Activated CD8-positive, alpha-beta memory T cell treated with anti-CD3 and anti-CD28 coated beads for 1 hour (primary cell): ENCODE measurements at places on chromosomes 5 and 9.

- no peak for DNase-seq
These were observed 627.9 kb upstream of the RORB start for GRCh38 chr9:73869264-73869663.

GRCh38 chr9:123349691-123350480 lies 6.1 kb upstream of the CRB2 start:
- DNase-seq: peak; percentile 34

GRCh38 chr5:20369518-20369885 lies 381.5 kb upstream of the CDH18 start:
- DNase-seq: no peak

- no peak for DNase-seq
These were observed 152.8 kb downstream of the OLFM1 start for GRCh38 chr9:135240222-135240621.

- no peak for DNase-seq
These were observed 2.5 kb upstream of the RECK start for GRCh38 chr9:36034234-36034633.

DNA sequence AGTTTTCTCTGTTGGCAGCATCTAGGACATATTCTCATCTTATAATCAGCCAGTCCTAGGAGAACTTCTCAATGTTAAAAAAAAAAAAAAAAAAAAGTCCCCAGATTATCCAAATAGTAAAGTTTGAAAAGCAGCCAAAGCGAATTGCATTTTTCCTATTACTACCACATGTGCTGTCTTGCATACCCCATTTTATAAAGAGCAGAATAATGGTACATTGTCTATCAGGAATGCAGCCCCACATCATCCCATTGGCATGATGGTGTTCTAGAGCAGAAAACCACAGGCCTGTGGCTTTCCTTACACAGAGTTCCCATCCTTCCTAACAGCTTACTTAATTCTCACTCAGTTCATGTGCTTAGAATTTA lies 381.6 kb downstream of the TMEM38B start:
- no peak for DNase-seq

- DNase-seq: no peak
These were observed 32.1 kb downstream of the VCAN start for GRCh38 chr5:83503662-83504061.
